NCI-H2227 treated with DMSO at 0.1 percent for 48 hours (cell line): ENCODE measurements at places on chromosomes 12 and 14.

- DNase-seq: peak; percentile 99
Measured at GRCh38 chr14:22929104-22929960, at the start of gene PRMT5. Gene PRMT5, minus strand, starts transcription at chr14:22929376. Its CDS starts 15 bp downstream, at chr14:22929361.

- DNase-seq: no peak
Measured at GRCh38 chr14:31275731-31276130, 68.1 kb upstream of the HECTD1 start.

DNA sequence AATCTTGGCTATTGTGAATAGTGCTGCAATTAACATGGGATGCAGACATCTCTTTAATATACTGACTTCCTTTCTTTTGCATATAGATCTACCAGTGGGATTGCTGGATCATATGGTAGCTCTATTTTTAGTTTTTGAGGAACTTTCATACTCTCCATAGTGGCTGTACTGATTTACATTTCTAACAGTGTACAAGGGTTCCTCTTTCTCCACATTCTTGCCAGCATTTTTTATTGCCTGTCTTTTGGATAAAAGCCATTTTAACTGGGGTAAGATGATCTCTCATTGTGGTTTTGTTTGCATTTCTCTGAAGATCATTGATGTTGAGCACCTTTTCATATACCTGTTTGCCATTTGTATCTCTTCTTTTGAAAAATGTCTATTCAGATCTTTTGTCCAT is 8.4 kb downstream of the AMDHD1 start:
- DNase-seq: no peak

- no peak for DNase-seq
Measured at GRCh38 chr12:52984136-52984535, 22.1 kb upstream of the EIF4B start.

GRCh38 chr14:73153272-73153671 is 17.0 kb downstream of the PSEN1 start:
- DNase-seq: no peak

DNA sequence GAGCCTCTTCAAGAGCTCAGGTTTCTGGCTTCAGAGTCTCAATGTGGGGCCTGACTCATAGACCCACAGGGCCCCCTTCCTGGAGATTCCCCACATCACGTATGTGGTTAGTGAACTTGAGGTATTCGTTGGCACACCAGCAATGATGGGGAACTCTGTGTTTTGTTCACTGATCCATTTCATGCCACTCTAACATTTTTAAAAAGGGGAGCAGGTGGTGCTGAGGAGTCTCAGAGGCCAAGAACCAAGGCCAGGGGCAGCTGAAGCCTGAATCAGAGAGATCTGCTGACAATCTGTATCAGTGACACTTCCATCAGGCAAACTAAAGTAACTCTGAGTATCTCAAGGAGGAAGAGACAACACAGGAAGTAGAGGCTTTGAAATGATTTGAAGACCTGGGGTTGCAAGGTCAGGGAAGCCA is 323.4 kb downstream of the VRK1 start:
- no peak for DNase-seq

DNA sequence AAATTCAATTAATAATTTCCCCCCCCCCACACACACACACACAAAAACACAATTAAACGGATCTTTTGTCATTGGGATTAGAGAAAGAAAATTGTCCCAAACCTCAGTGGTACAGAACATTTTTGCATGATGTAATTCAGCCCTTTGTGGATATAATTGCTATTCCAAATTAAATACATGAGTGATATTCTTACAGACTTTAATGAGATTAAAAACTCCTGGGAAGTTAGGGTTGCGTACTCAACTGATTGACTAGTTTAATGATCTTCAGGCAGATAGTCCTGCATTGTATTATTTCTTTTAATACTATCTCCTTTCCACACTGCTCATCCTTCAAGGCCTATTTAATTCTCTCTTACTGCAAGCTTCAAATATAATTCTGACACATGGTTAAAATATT is 711.8 kb upstream of the LRFN5 start:
- DNase-seq: no peak

GRCh38 chr12:105839629-105840127 is 299.1 kb downstream of the NUAK1 start:
- no peak for DNase-seq

- no peak for DNase-seq
Measured at GRCh38 chr12:113246478-113247122, 25.3 kb downstream of the TPCN1 start.

DNA sequence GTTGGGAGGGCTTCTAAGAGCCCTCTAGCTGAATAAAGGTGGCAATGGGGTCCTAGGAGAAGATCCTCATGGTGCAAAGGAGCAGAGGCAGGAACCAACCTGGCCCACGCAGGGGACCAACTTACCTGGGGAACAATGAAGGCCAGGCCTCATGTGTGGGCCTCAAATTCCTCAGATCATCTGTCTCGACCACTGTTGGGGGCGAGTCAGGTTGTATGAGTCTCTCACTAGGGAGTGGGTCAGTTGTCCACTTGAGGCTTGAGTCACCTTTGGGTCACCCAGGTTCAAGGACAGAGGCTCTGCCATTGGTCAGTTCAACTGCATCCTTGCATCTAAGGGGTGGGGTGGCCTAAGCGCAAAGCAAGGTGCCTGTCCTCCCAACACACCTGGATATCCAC is 43.7 kb upstream of the BDKRB2 start:
- DNase-seq: no peak

DNA sequence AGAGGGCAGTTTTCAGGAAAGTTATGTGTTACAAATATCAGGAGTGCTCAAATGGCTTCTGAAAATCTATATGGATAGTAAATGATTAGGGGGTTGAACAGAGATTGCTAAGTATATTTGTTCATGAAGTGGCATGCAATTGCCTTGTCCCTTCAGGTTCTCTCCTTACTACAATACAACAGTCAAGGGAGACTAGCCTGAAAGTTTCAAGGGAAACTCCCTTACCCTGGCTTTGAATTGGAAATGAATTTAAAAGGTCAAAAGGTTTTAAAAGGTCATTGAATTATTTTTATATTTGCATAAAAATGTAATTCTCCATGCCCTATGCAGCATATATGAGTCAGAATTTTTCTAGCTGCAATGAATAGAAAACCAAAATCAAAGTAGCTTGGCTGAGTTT is 253.1 kb upstream of the SYT1 start:
- DNase-seq: no peak

DNA sequence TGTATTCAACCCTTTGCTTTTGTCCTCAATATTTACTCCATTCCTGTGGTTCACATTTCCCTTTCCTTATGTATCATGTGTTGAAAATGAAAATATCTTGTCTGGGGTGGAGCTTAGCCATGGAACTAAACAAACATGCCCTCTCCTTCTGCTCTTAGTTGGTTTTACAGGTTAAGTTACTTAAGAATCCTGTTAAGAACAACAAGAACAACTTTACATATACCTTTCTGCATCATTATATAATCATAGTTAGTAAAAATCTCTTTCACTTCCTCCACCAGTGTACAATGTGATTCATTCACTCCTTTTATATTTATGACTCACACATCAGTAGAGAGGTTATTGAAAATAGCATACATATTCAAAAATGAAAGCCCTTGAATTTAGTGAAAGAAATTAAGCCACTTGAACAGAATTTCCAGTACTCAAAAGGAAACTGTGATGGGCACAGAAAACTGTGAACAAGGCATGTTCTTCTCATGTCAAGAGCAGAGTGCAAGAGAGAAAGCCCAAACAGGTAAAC is 307.7 kb downstream of the CCDC91 start:
- DNase-seq: no peak

- DNase-seq: no peak
Measured at GRCh38 chr12:58030566-58031279, 89.4 kb downstream of the ATP23 start.

DNA sequence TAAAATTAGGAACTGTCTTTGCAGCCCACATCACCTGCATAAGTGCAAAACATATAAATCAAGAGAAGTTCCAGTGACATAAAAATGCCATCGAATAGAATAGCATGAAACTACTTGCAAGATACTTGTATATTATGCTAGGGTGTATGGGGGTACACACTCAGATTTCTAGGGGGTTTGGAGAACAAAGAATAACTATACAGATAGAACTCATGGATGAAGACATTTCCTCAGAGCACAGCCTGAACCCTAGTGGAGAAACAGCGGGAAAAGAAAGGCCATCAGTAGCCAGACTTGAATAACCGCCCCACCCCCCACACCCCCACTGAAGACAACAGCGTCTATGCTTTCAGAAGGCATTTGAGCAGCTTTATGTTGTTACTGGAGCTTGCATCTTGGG is 425.8 kb downstream of the NPAS3 start:
- no peak for DNase-seq

GRCh38 chr12:53486736-53487487 is 12.3 kb downstream of the MAP3K12 start:
- no peak for DNase-seq

DNA sequence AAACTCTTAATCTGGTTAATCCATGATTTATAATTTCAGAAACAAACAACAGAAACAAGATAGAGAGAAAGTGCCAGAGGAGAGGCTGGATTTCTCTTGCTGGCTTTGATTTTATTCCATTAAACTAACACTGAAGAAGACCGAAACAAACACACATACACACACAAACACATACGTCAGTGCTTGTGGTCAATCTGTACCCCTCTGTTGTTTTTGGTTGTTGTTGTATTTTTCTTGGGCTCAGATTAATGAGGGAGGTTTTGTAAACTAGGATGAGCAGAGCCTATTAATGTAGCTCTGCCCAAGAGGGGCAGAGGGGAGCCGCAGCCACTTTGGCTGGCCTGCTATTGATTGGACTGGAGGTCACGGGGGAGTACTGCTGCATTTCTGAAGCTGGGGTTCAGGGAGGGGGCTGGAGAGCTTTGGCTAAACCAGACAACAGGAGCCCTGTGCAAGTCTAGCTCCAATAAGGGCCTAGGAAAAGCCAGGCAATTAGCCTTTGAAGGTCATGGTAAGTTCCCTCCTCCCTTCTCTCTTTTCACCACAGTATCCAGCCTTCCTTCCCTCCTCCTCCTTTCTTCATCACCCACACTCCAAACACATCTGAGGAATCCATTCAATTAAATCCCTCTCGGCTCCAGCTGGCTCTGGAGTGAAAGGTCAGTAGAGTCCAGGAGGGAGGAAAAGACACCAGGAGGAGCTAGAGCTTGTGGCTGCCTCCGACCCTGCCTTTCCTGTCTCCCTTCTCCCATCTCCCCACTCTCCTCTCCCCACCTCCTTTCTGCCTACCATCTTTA is 344.1 kb upstream of the LMO3 start:
- DNase-seq: peak; percentile 55

GRCh38 chr14:101475456-101476257 is 85.6 kb upstream of the DIO3 start:
- DNase-seq: no peak

- no peak for DNase-seq
Measured at GRCh38 chr14:24056800-24057184, 5.0 kb downstream of the CARMIL3 start.

DNA sequence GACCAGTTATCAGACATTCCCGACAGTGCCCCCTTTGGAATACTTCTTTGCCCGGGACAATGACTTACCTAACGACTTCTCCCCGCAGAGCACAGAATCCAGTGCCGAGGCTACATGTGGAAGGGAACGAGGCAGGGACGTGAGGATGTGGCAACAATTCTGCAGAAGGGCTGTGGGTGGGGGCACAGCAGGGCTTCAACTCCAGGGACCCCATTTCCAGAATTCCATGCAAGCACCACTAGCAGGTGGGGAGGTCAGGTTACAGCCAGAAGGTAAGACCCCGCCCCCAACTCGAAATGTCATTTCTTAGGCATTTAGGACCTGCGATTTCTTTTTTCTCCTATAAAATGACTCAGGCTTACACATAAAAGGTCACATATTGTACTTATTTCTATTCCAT is 207.9 kb downstream of the TMEM132C start:
- DNase-seq: no peak

DNA sequence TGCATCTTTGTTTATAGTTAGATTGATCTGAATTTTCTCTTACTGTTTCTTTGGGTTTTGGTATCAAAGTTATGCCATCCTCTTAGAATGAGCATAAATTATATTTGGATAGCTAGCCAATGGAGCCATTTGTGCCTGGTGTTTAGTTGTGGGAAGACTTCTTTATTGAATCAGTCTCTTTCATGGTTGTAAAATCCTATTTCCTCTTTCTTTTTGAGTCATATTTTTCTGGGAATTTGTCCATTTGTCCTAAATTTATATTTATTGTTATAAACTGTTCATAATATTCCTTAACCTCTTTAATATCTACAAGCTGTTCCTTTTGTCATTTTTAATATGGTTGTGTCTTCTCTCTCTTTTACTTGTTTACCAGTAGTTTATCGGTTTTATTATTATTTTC is 462.5 kb downstream of the AEBP2 start:
- no peak for DNase-seq

GRCh38 chr12:21991526-21991925 is 50.3 kb upstream of the ABCC9 start:
- DNase-seq: no peak

DNA sequence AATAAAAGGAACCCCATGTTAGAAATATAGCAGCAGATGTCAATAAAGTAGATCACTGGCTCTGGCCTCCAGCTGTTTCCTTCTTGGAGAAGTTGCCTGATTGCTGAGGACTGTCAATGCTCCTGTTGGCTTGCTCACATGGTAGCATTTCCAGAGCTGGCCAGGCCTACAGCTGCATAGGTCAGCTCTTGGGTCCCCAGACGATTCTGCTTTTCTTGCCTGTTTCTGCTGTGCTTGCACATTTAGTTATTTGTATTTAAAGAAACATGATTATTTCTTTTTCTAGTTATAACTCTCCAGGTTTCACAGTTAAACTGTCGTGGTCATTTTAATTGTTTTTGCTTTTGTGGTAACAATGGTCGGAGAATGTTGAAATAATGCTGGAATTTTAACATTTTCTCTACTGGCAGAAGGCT is 7.2 kb downstream of the NAV3 start:
- DNase-seq: no peak

- DNase-seq: no peak
Measured at GRCh38 chr12:25830456-25830855, 128.0 kb upstream of the RASSF8 start.

DNA sequence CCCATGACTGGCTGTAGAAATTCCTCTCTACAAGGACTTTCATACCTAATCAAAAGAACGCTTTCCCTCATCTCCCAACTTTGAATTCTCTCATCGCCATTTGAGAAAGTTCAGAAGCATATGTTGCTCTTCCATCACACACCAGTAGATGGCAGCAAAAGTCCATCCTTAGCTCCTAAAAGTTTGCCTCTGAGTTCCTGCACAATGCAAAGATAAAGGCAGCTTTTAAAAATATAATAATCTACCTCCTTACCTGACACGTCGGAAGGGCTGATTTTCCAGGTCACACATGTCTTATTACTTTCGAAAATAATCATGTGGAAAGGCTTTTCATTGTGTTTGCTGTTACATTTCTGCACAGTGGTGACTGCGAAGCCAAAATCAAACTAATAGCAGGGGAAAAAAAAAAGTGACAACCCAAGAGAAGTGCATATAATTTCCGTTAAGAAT is 456.7 kb upstream of the SEL1L start:
- peak; percentile 51 for DNase-seq

DNA sequence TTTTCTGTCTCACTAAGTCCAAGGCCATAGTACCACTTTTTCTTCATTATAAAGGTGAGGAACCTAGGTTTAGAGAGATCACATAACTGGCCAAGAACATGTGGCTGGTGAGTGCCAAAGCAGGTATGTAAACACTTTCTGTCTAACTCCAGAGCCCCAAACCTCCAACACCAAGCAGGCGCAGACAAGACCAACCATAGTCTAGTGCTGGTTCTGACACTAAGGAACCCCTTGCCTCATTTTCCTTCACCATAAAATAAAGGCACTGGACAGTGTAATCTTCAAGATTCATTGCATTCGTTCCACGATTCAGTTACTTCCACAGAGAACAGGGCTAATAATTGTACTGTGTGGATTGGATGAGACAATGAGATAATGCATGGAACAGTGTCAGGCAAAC is 71.0 kb downstream of the NPAS3 start:
- no peak for DNase-seq

- no peak for DNase-seq
Measured at GRCh38 chr12:47126246-47126645, 46.5 kb upstream of the AMIGO2 start.
